ENCODE measurements at places on chromosomes 1 and 21.

DNA sequence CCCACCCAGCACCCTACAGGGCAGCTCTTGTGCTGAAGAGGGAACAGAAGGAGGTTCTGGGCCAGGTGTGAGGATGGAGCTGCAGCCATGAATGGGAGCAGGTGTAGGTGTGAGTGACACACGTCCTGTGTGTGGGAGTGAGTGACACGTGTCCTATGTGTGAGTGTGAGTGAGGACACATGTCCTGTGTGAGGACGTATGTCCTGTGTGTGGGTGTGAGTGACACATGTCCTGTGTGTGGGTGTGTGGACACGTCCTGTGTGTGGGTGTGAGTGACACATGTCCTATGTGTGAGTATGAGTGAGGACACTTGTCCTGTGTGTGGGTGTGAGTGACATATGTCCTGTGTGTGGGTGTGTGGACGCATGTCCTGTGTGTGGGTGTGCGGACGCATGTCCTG, 26.4 kb downstream of the MEGF6 start:
- DNase-seq = no peak

DNA sequence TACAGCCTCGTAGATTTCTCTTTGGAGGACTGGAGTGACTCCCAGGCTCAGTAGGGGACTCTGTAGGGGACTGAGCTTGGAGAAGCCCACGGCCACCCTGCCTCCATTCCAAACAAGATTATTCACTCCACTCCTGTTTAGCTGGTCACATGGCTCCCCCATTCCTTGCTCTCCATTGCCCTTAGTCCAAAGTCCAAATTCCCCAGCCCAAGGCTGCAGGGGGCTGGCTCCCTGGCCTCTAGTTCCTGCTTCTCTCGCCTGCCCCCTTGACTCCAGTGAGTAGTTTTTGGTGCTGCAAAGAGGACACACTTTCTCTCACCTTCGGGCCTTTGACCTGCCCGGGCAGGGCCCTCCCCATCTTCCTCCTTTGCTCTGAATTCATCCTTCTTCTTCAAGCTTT, 403.3 kb downstream of the KIF26B start:
- no peak for DNase-seq

DNA sequence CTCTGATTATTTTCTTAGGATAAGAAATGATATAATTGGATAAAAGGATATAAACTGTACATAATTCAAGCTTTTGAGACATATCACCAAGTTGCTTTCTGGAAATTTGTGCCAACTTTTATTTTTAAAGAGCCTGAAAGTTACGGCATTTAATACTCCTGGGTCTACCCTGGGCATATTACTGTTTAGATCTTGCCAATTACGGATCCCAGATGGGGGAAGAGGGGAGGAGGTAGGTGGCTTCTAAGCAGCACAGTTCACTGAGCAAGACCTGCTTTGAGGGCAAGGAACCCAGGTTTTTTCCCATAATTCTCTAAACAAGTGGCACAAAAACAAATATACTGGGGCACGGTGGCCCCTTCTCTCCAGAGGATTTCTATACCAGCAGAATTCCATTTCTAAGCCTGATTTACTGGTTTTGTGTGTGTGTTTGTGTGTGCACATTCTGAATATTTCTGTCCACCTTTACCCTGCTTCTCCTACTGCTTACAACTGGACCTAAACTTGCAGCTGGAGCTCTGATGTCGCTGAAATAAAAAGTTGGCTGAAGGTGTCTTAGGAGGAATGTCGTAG, 76.7 kb downstream of the LAMC2 start:
- DNase-seq = no peak

GRCh38 chr1:164265232-164265631, 293.8 kb upstream of the PBX1 start:
- no peak for DNase-seq

Measured in upper lobe of left lung (tissue), 6 donors.